ENCODE measurements at places on chromosomes 2 and 18.
A peak's percentile ranks its signal among the peaks of the same experiment; 100 is the strongest.

- DNase-seq, result no peak
These were observed 37.5 kb upstream of the ANXA4 start for GRCh38 chr2:69704446-69704845.

DNA sequence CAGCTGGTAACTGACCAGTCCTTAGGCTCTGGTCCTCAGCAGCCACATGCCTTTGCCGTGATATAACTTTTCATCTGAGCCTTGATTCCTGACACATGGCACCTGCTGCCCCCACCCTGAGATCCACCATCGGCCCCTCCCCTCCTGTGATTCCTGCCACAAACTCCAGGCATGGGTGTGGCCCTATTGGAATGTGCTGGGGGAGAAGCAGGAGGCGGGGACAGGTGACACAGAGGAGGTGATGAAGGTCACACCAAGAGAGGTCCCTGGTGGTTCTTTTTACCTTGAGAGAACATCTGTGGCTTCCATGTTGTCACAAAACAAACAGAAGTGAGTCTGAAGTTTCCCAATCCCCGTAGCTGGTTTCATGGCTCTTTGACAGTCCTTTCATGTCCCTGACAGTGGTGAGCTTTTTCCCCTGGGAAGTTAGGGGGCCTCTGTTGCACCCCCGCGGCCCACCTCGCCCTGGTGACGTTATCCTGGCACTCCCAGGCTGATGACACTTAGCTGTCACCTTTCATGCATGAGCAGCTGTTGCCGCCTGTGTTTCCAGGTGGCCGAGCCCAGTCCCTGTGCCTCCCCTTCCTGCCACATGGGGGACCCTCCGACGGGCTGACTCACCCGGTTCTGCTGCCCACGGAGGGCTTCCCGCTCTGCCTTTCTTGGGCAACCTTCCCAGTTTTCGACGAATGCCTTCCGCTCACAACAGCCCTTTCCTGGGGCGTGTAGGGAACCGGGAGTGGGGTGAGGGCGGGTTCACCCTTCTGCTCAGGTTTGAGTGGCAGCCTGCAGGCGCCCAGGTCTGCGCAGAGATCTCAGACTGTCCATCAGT, 66.3 kb upstream of the GLI2 start:
- no peak for DNase-seq

GRCh38 chr18:3620146-3621119, 170.5 kb downstream of the TGIF1 start:
- DNase-seq, result no peak

- DNase-seq, result no peak
These were observed 97.8 kb upstream of the PMAIP1 start for GRCh38 chr18:59802031-59802430.

DNA sequence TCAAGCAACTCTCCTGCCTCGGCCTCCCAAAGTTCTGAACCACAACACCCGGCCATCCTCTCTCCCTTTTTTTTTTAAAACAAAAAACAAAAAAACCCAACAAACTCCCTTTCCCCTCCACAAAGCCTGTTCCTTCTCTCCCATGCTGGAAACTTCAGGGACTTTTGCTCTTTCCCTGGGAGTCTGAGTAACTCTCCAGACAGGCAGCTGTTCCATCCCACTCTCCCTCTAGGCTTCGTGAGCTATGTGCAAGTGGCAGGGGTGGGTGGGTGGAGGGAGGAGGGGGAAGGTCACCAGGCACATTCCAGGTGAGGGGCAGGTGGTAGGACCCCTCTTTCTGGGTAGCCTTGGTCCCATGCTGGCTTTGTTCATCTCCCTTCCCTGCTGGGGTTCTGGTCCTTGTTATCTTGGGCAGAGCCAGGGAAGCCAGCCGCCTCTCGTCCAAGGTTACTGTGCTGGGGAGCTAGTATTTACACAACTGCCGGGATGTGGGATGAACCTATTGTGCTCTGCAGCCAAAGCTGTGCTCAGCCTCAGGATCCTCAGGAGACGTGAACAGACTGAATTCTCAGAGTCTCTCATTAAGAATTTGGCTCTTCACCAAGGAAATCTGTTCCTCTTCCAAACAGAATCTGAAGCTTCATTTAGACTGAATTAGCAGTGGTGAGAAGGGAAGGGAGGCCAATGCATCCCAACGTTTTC, 106.9 kb downstream of the LIPG start:
- no peak for DNase-seq

DNA sequence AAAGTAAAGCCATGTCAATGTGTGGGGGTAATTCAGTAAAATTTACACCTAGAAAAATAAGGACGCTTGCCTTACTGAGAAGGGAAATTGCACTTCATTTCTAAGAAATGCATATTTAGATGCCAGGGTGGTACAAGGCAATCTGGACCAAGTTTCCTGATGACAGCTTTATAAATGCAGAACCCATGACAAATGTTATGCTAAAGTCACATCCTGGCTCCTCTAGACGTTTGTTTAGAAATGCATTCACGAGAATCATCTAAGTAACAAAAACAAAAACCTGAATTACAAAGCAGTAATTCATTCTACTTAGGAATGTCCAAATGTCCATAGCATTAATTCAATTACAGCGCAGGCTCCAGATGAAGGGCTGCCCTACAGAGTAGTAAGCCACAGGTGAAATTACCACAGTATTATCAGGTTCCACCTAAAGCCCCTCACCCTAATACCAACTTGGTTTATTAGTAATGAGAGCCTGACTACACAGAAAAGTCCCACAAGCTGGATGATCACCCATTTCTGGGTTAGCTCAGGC, 49.8 kb downstream of the REV1 start:
- no peak for DNase-seq

- DNase-seq, result no peak
These were observed 3.1 kb downstream of the PKDCC start for GRCh38 chr2:42050703-42051542.

GRCh38 chr2:144470334-144470733, 49.6 kb downstream of the ZEB2 start:
- DNase-seq, result no peak

GRCh38 chr2:180004731-180005130, 2.4 kb downstream of the CWC22 start:
- DNase-seq, result no peak

DNA sequence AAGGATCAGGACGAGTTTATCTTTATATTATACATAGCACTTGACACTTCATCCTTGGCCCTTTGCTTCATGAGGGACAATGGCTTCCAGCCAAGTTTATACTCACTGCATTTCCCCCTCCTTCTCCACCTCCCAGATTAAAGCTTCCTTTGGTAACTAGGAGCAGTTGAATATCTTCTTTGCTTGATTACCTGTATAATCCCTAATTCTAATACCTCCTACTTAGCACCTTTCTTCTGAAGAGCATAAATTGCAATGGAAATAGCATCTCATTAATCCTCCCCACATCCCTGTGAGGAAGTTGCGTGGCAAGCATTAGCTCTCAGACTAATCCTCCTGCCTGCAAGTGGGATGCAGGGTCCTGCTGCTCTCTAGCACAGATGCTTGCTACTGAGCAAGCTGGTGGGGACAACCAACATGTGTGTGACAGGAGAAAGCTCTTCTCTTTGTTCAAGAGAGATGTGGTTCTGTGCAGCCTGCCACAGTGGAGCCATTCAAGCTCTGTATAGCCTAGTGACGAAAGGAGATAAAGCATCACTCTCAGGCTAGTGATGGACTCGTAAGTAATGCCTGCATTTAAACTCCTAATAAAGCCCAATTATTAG, 19.1 kb downstream of the KLHL14 start:
- DNase-seq, result no peak

- DNase-seq, result no peak
These were observed 534.9 kb downstream of the SLC4A3 start for GRCh38 chr2:220162320-220162719.

DNA sequence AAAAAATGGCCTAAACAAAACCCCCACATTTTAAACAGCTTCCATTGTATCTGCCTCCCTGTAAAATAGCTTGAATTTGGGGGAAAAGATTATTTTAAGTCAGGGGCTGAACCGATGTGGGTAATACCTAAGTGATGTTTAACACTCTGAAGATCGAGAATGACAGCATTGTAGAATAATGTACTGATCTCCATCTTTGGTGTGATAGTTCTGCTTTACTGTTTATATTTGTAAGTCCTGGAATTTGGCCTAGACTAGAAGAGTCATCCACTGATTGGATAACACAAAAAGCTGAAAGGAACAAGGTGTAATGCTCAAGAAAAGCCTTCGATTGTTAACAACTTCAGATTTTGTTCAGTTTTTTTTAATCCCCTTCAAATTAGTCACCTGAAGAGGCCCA, 53.8 kb upstream of the CCDC68 start:
- DNase-seq, result no peak

- DNase-seq, result no peak
These were observed 270.7 kb upstream of the HDAC4 start for GRCh38 chr2:239671471-239671870.

- peak; percentile 62 for DNase-seq
These were observed 40.1 kb downstream of the DOCK10 start for GRCh38 chr2:225002039-225002655.

DNA sequence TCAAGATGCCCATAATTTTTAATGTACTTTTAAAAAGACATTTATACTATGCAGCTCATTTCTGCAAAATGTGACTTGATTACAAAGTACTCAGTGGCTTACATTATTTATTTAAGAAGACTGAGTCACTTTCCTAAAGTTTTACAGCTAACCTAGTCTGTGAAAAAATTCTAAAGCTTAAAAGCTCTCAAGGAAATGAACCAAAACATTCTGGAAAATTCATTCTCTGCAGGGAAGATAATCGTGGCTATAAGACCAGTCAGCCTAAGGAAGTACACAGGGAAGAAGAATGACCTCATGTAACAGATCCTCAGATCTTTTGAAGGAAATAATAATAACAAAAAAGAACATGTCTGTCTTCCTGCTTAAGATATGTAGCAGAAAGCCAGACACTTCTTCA, 232.1 kb upstream of the STK17B start:
- no peak for DNase-seq

DNA sequence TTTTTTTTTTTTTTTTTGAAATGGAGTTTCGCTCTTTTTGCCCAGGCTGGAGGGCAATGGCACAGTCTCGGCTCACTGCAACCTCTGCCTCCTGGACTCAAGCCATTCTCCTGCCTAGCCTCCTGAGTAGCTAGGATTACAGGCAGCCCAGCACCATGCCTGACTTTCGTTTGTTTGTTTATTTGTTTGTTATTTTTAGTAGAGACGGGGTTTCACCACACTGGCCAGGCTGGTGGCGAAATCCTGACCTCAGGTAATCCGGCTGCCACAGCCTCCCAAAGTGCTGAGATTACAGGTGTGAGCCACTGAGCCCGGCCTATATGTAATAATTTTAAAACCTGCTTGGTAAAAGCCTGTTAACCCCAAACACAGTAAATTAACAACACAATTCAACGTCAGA, 435.7 kb downstream of the LRRTM4 start:
- DNase-seq, result no peak

DNA sequence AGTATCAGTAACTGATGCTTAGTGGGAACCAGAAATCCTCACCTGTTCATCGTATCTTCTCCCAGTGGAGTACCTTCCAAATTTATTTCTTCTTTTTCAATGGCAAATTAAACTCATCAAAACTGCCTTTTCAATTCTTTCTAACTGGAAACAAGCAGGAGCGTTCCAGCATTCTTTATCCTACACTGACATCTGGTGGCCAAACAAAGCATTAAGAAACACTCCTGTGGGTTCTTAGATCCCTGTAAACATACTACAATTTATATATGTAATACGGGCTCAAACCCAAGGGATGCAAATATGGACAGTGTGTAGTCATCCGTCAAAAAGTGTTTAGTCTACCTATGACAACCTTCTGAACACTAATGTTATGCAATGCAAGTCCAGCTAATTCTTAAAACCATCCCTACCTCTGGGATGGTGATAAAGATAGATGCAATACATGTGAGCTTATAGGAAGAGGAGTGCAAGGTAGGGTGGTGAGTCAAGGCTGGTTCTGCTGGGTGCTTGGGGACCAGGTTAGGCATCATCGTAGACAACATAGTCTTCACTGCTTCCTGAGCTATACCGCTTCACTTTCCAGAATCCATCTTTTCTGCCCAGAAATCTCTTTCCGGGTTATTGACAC, 375.0 kb downstream of the CTNNA2 start:
- DNase-seq, result peak; percentile 6

GRCh38 chr2:143553261-143553660, 424.0 kb downstream of the ARHGAP15 start:
- peak; percentile 24 for DNase-seq

DNA sequence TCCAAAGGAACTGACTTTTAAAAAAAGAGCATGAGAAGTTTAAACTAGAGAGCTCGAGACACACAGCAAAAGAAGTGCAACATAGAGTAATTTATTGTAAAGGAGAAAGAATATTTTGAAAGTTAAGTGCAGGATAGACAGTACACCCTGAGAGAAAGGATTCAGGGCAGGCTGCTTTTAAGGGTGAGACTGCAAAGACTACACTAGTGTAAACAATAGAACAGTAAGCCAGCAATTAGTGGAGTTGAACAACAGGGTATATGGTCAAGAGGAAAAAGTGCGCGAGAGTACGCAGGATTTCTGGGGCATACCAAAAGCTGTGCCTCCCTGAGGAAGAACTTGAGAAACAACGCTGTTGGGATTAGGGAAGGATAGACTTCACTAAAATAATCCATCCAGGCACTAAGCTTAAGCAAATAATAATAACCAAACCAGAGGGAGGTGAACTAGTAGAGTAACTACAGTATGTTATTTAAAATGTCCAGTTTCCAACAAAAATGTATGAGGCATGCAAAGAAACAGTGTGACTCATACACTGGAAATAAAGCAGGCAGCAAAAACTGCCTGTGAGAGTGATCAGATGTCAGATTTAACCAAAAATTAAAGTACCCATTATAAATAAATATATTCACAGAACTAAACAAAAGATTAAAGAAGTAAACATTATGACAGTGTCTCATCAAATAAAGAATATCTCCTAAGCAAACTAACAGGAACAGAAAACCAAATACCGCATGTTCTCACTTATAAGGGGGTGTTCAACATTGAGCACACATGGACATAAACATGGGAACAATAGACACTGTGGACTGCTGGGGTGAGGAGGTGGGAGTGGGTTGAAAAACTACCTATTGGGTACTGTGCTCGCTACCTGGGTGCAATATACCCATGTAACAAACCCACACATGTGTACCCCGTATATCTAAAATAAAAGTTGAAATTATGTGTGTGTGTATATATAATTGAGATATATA, 40.5 kb upstream of the EMILIN2 start:
- no peak for DNase-seq

GRCh38 chr2:99624677-99625076, 134.9 kb upstream of the REV1 start:
- no peak for DNase-seq

- DNase-seq, result no peak
These were observed 259.3 kb downstream of the SOX11 start for GRCh38 chr2:5951471-5951870.

DNA sequence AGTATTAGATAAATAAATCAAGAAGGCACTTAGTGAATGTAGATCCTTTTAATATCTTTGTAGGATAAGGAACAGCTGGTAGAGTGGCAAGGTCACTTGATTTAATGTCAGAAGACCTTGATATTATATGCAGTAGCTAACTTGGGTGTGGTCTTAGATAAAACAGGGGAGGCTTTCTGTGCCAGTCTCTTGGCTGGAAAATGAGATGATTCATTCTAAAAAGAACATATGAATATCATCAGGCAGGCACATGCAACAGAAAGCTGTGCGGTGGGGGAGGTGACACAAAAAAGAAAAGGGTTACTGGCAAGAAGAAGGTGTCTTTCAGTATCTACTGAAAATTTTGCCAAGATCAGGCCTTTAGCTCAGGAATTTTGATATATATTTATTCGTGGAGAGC, 931.7 kb upstream of the CELF4 start:
- no peak for DNase-seq
